NCI-H345 (cell line): ENCODE measurements at places on chromosomes 16 and 17.

GRCh38 chr17:82912484-82913089, 72.8 kb upstream of the ZNF750 start:
- DNase-seq = no peak

- DNase-seq = no peak
Measured at GRCh38 chr16:88805340-88805715, 1.7 kb downstream of the CDT1 start.

DNA sequence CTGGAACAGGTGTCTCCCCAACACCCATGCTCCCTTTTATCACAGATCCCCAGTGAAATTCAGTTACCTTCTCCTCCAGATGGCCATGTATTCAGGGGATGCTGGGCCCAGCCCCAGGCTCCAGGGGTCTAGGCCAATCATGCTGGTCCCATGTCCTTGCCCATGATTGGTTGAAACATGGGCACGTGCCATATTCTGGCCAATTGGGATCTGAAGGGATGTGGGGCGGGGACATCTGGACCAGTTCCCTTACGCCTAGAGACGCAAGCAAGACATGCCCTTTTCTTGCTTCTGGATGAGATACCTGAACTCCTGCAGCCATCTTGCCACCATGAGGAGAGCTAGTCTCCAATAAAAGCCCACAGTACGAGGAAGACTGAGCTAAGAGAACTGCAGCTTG, 31.0 kb upstream of the ST6GALNAC1 start:
- no peak for DNase-seq

DNA sequence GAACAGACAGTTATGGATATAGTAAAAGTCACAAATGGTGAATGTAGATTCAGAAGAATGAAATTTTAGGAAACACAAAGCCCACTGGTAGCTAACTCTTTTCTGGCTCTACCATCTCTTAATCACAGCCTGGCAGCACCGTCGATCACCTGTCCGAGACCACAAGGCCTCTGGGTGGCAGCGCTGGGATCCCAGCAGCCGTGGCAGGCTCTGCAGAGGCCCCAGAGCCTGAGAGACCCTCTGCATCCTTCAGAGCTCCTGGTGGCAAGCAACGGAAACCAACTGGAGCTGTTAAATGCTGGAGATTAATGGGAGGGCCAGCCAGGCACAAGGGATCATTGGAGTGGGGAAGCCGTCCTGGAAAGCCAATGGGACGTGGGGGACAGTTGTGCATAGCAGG, 26.3 kb downstream of the LAT start:
- DNase-seq = no peak

DNA sequence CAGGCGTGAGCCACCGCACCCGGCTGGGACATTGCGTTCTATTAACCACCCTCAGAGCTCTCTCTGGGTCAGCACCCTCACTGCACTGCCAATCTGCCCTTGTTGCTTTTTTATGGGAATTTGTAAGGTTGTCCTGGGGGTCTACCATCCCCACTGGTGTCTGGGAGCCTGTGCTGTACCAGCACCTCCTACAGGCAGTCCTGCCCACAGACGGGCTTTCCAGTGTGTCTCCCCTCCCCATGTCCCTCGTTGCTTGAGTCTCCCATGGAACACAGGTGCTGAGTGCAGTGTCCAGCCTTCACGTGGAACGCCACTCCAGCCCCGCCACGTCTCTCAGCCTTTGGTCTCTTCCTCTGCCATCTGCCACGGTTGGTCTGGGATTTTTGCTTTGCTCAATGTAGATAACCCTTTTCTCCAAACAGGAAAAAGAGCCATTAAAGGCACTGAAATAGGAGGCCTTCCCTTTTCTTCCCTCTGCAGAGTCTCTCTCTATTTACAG, 68.0 kb upstream of the CBX4 start:
- no peak for DNase-seq

GRCh38 chr16:86377251-86378022, 132.9 kb upstream of the FOXF1 start:
- DNase-seq = no peak

- DNase-seq = peak; percentile 70
Measured at GRCh38 chr17:77471984-77472461, 331.3 kb downstream of the SEC14L1 start.
